Stimulated activated CD8-positive, alpha-beta memory T cell treated with anti-CD3 and anti-CD28 coated beads, Interleukin-4, amount 100 ng/mL, for 4 hours (primary cell): ENCODE measurements at places on chromosomes 6 and 20.

DNA sequence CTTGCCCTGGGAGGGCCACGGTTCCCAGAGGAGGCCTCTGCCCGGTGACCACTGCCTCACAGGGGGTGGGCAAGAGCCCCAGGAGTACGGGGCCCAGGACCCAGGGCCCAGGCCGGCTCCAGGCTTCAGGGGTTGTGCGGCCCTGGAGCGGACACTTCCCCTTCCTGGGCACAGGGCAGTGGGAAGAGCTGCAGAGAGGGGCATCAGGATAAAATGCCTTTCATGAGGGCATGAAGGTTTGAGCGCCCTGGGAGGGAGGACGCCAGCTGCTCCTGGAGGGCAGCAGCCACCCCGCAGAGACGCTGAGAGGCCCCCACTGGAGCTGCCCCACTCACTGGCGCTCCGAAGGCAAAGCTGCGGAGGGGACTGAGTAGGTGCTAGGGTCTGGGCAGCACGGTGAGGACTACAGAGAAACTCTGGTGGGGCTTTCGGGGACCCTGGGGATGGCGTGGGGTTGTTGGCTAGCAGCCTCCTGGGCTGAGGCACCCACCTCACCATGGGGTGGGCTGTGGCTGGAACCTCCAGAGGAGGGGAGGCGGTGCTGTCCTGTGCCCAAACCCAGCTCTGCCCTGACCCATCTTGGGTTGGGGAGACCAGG is 10.4 kb downstream of the LAMA5 start:
- no peak for DNase-seq

GRCh38 chr6:25359191-25359861 is 80.2 kb downstream of the CARMIL1 start:
- no peak for DNase-seq

DNA sequence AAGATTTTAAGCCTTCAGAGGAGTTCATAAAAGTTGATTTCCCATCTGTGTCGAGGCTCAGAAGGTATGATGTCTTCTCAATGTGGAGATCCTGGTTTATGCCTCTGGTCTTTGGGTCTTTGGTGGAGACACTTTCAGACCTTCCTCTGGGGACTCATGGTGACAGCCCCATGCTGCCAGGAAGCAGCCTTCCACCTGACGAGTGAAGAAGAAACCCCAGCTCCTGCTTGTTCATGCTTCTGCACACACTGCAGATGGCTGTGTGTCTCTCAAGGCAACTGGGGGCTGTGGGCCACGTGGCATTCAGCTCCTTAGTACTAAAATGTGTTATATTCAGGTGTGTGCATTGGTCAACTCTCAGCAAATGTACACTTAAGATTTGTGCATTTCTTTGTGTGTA is 4.9 kb upstream of the SCP2D1 start:
- DNase-seq: no peak

- no peak for DNase-seq
Observed at GRCh38 chr6:7924867-7925266, 14.3 kb upstream of the TXNDC5 start.

- DNase-seq: no peak
Observed at GRCh38 chr6:7939184-7939863, 28.7 kb upstream of the TXNDC5 start.

- no peak for DNase-seq
Observed at GRCh38 chr6:152815230-152815872, 64.8 kb downstream of the VIP start.
